ENCODE measurements at places on chromosomes 6 and 20.

GRCh38 chr6:4125933-4126864 is 9.2 kb downstream of the ECI2 start:
- no peak for DNase-seq

GRCh38 chr6:23783901-23784300 is 342.1 kb upstream of the NRSN1 start:
- DNase-seq, result no peak

- peak; percentile 46 for DNase-seq
These were observed 126.0 kb downstream of the RNASET2 start for GRCh38 chr6:166830185-166830890.

DNA sequence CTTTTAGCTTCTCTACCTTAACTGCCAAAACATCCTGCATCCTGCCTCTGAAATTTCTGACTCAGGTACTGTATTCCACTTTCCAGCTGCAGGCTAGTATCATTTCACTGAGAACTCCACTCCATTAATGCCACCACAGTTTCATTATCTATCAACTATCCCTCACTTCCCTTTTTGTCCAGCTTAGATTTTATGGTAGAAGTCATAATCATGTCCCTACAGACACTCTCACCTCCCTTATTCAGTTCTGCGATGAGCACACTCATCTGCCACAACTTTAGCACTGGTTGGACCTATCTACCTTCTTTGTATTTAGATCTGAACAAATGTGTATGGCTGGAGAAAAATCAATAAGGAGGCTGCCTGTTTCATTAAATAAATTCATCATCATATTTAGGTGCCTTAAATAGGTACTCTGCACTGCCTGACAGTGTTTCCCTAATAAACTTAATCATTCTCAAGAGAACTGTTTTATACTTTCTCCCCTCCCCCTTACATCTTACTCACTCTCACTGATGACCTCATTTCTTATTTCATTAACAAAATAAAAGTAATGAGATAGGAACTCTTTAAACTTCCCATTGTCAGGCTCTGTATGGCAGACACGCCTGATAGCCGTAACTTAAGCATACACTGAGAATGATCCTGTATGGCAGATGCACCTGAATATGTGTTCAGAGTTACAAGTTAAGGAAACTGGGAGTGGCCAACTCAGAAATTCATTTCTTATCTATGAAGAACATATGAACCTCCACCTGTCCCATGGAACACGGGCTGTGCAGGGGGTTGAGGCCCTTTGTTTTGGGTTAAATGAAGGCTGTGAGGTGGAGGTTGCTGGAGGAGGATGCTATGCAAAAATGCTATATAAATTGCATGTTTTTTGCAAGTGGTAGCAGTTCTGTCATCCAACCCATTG is 95.3 kb upstream of the MAN1A1 start:
- DNase-seq, result peak; percentile 8

DNA sequence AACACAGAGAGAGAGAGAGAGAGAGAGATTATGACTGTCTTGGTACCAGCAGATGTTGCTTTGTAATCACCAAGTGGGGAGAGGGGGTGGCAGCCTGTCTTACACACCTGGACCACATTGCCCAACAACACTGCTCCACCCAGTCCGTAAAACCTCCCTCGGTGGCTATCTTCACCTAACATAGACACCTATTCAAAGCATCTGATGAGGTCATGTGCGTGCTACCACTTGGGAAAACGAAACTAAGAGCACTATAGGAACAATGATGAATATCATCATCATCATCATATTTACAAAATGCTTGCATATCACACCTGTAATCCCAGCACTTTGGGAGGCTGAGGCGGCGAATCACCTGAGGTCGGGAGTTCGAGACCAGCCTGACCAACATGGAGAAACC is 24.1 kb upstream of the SALL4 start:
- DNase-seq, result no peak

GRCh38 chr6:137465378-137466009 is 28.7 kb downstream of the OLIG3 start:
- DNase-seq, result no peak

DNA sequence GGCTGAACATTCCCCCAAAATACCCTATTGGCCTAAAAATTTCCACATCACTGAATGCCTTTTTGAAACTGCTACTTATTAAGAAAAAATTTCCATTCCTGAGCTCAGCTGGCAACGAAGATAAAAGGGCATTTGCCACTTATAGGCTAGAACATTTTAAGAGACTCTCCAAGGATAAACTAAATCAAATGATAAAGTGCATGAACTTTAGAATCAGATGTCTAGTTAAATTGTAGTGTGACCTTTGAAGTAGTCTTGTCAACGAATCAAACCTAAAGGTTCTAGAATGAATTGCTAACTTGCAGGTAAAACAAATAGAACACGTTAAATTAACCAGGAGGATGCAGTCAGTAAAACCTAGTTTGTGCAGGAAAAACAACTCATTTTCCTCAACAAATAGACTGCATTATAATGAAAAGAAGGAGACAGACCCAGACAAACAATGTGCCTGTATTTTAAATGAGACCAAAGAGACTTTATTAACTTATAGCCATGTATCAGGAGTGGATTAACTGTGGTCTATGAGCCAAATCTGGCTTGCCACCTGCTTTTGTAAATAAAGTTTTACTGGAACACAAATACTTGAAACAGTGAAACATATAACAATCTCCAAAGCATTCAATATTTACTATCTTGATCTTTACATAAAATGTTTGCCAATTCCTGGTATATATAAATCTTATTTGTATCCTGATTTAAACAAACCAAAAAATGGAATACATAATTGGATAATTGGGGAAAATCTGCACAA is 184.4 kb downstream of the MEI4 start:
- no peak for DNase-seq

DNA sequence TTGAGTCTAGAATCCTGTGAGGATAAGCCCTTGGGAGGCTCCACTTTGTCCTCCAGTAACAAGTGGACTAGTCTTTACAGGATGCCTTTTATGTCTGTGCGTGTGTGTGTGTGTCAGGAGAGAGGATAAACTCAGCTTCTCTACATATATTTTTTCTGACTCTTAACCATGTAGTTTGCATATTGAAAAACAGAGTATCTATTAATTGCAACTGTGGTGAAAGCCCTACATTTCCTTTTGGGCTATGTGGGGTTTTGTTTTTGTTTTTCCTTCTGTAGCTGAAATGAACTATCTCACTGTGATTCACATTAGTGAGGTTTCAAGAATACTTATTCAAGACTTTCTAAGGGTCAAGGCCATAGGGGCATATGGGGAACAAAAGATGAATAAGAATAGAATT is 17.7 kb downstream of the TPBG start:
- DNase-seq, result no peak

DNA sequence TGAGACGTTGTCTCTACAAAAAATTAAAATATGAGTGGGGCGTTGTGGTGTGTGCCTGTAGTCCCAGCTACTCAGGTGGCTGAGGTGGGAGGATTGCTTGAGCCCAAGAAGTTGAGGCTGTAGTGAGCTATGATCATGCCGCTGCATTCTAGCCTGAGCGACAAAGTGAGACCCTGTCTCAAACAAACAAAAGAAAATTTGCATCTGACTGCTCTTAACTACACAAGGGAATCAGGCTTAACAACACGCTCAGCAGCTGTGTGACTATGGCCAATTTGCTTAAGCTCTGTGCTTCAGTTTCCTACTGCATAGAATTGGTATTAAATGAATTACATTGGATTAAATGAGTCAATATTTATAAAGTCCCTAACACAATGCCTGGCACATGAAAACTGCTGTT is 24.3 kb upstream of the MRPS10 start:
- DNase-seq, result no peak

- no peak for DNase-seq
These were observed 462.3 kb downstream of the CDC5L start for GRCh38 chr6:44849806-44850205.

- DNase-seq, result peak; percentile 32
These were observed 45.2 kb upstream of the TFAP2A start for GRCh38 chr6:10460096-10460495.

GRCh38 chr6:7157752-7158616 is 50.2 kb downstream of the RREB1 start:
- DNase-seq, result no peak

DNA sequence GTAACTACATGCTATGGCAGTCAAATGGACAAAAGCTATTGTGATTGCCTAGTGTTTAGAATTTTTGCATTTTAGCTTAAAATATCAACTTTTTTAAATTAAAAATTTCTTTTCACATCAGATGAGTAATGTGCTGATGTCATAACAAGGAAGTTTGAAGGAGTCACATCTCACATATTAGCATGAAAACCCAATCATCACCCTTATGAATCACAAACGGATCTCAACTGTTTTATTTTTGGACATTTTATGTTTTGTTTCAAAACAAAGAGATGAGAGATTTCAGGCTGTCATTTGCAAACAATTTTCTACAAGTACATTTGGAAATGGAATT is 53.6 kb upstream of the TRERF1 start:
- DNase-seq, result no peak

DNA sequence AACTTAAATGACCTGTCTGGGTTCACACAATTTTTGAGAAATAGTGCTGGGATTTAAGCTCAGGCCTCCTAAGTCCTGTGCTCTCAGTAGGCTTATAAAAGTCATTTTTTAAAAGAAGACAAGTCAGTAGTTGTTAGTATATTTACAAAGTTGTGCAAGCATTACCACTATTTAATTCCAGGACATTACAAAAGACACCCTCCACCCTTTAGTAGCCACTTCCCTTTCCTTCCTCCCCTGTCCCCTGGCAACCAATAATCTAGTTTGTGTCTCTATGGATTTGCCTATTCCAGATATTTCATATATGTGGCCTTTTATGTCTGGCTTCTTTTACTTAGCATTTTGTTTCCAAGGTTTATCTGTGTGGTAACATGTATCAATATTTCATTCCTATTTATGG is 37.6 kb downstream of the HMGN3 start:
- DNase-seq, result no peak

- DNase-seq, result no peak
These were observed 4.5 kb downstream of the BCAS4 start for GRCh38 chr20:50799176-50799889.

DNA sequence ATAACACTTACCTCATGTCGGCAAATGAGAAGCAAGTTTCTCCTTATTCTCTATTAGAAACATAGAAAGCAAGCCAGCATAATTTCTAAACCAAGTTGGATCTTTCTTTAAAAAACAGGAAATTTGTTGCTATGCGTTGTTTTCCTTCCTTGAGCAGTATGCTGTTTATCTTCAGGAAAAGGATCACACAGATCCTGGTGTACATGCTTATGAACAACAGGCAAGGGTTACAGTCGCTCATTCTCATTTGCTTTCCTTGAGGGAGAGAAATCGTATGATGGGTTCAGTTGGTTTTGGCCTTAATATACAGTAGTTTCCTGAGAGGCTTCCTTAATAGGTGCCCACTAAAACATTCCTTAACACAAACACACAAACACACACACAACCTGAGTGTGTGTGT is 118.8 kb downstream of the FYN start:
- no peak for DNase-seq

DNA sequence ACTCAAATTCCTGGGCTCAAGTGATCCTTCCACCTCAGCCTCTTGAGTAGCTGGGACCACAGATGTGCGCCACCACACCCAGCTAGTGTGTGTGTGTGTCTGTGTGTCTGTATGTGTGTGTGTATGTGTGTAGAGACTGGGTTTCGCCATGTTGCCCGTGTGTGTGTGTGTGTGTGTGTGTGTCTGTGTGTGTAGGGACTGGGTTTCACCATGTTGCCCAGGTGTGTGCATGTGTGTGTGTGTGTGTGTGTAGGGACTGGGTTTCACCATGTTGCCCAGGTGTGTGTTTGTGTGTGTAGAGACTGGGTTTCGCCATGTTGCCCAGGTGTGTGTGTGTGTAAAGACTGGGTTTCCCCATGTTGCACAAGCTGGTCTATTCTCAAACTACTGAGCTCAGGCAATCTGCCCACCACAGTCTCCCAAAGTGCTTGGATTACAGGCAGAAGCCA is 28.3 kb downstream of the CDK5RAP1 start:
- DNase-seq, result no peak

DNA sequence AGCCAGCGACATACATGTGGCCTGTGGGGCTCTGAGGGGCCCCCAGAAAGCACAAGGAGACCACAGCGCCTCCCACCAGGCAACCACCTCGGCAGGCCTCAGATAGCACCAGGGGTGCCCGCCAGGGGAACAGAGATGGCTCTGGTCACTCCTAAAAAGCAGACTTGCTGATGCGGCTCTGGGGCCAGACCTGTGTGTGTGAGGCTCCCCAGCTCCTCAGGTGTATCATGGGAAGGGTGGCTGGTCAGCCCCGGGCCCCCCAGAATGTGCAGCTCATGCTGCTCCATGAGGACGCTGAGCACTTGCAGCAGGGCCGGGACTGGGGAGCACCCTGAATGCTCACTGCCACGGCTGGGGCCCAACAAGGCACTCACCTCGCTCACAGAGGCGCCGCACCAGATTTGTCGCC is 60.2 kb downstream of the PYGB start:
- DNase-seq, result no peak

GRCh38 chr6:80641591-80641990 is 535.1 kb downstream of the BCKDHB start:
- DNase-seq, result no peak

DNA sequence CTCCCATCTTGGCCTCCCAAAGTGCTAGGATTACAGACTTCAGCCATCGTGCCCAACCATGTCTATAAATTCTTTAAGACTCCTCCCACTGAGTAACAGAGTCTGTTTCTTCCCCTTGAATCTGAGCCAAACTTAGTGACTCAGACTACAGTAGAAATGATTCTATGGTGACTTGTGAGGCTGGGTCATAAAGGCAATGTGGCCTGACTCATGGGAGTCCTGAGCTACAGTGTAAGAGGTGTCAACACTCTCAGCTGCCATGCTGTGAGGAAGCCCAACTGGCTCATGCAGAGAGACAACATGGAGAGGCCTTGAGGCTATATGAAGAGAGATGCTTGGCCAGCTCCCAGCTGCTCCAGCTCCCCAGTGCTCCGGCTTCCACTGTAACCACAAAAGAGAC is 5.2 kb upstream of the NRSN2 start:
- DNase-seq, result no peak

GRCh38 chr6:17269840-17270239 is 11.3 kb upstream of the RBM24 start:
- DNase-seq, result no peak

GRCh38 chr20:53149148-53149889 is 177.2 kb downstream of the TSHZ2 start:
- DNase-seq, result no peak

GRCh38 chr6:1062786-1063545 is 248.9 kb upstream of the FOXQ1 start:
- DNase-seq, result no peak

- DNase-seq, result no peak
These were observed 18.7 kb downstream of the BTN3A1 start for GRCh38 chr6:26420688-26421171.

GRCh38 chr20:57696401-57696961 is 13.3 kb downstream of the PMEPA1 start:
- no peak for DNase-seq

DNA sequence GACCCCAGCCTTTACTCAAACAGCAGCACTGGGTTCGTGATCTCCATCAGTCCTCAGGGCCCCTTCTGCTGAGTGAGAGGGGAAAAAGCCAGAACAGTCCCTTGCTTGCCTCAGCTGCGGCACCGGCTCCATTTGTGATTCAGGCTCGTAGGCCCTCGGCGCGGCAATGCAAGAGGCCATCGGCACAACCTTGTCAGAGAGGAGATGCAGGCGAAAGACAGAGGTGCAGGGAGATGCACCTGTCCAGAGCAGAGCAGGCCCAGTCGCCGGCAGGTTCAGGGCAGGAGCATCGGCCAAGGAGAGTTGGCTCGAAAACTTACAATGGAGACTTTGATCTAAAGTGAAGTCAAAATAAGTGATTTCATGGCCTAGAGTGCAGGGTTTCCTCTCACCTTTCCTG is 171.6 kb downstream of the SMOC2 start:
- DNase-seq, result no peak

GRCh38 chr6:66638518-66638917 is 931.5 kb upstream of the EYS start:
- DNase-seq, result no peak

Data from GM12892 (cell line).